ENCODE measurements at places on chromosomes 6 and 20.
A peak's percentile ranks its signal among the peaks of the same experiment; 100 is the strongest.

DNA sequence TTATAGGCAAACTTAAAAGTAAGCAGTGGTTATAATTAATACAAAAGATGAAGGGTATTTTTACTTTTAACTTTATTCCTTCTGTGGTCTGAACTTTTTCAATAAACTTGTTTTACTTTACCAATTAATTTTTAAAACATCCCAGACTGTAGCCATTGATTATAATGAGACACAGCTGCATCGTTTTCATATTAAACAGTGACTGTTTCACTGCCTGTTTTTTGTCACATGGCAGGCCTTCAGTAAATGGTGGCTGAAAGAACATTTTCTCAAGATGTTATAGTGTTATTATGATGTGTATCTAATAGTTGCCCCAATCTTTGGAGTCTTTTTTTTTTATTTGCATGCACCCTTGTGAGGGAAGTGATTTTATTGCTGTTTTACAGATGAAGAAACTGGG, 95.1 kb downstream of the PLCB4 start:
- no peak for DNase-seq

GRCh38 chr20:52806918-52807317, 165.2 kb upstream of the TSHZ2 start:
- DNase-seq: no peak

DNA sequence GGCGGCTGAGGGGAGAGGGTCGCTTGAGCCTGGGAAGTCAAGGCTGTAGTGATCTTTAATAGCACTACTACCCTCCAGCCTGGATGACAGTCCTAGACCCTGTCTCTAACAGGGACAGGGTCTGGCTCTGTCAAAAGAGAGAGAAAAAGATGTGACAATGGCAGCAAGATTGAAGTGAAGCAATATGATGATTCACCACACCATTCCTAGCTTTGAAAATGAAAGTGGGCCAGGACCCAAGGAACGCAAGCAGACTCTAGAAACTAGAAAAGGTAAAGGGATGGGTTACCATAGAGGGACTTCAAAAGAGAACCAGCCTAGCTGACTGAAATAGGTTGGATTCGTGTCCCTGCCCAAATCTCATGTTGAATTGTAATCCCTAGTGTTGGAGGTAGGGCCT, 426.9 kb downstream of the HTR1B start:
- no peak for DNase-seq

DNA sequence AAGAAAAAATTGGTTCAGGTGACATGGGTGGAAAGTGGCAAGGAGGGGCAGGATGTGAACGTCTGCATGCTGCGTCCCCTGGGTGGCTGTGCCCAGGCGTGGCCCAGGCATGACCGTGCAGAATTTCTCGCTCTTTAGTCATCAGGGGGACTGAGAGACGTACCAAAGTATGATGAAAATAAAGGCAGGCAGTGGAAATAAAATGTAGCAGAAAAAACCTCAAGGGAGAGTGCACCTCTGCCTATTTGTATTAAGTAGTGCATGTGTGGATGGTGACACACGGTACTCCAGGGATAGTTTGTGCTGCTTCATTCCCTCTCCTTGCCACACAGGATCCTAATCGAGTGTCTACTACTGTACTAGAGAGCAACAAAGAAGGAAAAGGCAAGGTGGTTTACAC, 81.1 kb downstream of the ATP9A start:
- peak; percentile 24 for DNase-seq

- DNase-seq: no peak
These were observed 52.2 kb downstream of the KDM1B start for GRCh38 chr6:18207438-18207837.

DNA sequence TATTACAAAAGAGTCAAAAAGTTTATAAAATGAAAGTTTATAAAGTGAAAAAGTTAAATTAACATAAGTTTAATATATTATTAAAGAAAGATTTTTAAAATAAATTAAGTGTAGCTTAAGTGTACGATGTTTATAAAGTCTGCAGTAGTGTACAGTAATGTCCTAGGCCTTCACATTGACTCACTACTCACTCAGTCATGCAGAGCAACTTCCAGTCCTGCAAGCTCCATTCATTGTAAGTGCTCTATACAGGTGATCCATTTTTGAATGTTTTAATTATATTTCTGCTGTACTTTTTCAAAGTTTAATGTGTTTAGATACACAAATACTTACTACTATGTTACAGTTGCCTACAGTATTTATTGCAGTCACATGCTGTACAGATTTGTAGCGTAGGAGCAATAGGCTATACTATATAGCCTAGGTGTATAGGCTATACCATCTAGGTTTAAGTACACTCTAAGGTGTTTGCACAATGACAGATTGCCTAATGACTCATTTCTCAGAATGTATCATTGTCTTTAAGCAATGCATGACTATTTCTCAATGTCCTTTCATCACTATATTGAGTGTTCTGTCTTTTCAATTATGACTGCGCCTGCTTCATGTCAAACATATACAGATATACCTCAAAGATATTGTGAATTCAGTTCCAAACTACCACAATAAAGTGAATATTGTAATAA, 1110.3 kb upstream of the MAP3K7 start:
- DNase-seq: no peak

- DNase-seq: no peak
These were observed 142.3 kb upstream of the TENT5A start for GRCh38 chr6:81894788-81895271.

- DNase-seq: no peak
These were observed 239.4 kb downstream of the PTPRK start for GRCh38 chr6:128280960-128281359.

DNA sequence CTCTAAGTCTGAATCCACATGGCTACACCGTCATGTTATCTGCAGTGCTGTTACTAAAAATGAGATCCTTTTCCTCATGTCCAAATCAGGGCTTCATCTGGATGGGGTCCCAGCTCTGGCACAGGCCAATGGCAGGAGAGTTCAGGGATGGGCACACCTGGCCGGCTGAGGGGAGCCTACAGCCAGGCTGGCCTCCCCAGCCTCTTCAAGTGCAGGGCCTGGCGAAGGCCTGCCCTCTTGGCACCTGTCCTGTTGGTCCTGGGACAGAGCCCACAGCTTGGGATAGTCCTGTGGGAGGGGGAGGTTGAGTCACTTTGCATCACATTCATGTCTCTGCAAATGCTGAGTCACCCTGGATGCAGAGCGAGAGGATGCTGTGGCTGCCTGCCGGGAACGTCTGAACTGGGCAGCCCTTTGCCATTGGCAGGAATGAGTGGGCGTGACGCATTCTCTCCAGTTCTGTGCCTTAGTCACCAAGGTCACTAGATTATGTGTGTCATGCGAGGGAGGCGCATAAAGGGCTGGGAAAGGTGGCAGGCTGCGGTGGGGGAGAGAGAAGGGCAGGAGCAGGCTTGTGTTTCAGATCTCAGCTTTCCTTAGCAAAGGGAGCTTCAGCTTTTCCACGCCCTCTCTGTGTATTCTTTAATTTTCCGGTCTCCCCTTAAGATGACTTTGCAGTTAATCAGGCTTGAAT, 223.2 kb upstream of the ECI2 start:
- peak; percentile 92 for DNase-seq

Data from fibroblast of skin of left biceps (primary cell).